Activated naive CD8-positive, alpha-beta T cell treated with anti-CD3 and anti-CD28 coated beads, Interleukin-2, amount 10 ng/mL, durations not matched to agents 7 days and 5 days (primary cell): ENCODE measurements at places on chromosomes 16 and 17.

DNA sequence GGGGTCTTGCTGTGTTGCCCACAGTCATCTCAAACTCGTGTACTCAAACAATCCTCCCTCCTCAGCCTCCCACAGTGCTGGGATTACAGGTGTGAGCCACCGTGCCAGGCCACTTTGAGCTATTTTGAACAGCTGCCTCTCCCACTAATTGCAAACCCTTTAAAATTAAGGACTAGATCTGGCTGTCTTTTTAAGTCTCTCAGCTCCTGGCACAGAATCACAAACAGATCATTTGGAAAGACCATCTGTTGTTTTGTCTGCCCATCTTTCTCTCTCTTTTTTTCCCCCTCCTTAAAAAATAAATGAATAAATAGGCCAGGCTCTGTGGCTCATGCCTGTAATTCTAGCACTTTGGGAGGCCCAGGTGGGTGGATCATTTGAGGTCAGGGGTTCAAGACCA is 10.9 kb upstream of the STAT3 start:
- no peak for DNase-seq

- no peak for DNase-seq
Measured at GRCh38 chr17:8829036-8829941, 30.1 kb upstream of the MFSD6L start.

DNA sequence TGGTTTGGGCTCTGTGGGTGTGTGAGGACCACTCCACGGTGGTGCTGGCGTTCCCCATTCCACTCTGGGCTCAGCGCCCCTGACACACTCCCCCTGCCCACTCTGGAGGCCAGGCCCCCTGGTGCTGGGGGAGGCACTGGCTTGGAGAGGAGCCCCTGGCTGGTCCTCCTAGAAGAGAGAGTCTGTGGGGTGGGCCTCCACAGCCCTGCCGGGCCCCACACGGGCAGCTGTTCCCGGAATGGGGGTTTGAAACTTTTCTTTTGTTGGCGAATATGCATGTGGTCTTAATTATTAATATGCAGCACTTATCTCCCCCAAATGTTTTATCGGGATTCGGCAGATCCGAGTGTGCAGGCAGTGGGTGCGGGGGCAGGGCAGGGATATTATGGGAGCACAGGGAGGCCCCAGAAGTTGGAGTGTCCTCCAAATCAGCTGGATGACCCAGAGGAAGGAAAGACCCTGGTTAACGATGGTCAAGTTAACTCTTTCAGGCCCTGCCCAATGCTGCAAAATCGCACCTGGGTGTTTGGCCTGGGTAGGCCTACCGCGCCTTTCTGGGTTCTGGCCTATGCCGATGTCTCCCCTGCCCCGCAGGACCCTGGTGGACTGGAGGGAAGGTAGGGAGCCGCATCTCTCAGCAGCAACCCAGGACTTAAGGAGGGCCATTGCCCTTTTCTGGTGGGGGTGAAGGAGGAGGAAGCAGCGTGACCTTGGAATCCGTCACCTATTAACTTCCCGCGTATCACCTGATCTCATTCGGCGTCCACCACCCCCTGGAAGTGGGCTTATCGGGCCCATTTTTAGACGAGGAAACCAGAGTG is 36.0 kb downstream of the TMEM235 start:
- DNase-seq, result no peak

- no peak for DNase-seq
Measured at GRCh38 chr17:3260163-3260562, 38.0 kb downstream of the OR3A1 start.

GRCh38 chr17:38761612-38762011 is 9.1 kb downstream of the PSMB3 start:
- DNase-seq, result peak; percentile 63
